ENCODE measurements at places on chromosomes 2 and 18. TPM values are rescaled to one million over a fixed set of nuclear protein-coding genes. Genes with fewer than 3 reads are reported as not detected.

Gene MC5R
- not detected for total RNA-seq

Gene GALNT1
- total RNA-seq = 507 TPM

Gene CIDEA
- total RNA-seq = 0.52 TPM

Gene CENPA
- 5.2 TPM for total RNA-seq

Gene LRP2
- not detected for total RNA-seq

Gene RFTN2
- total RNA-seq = 23.5 TPM
